Naive thymus-derived CD4-positive, alpha-beta T cell (primary cell): ENCODE measurements at places on chromosomes 6 and 20.

DNA sequence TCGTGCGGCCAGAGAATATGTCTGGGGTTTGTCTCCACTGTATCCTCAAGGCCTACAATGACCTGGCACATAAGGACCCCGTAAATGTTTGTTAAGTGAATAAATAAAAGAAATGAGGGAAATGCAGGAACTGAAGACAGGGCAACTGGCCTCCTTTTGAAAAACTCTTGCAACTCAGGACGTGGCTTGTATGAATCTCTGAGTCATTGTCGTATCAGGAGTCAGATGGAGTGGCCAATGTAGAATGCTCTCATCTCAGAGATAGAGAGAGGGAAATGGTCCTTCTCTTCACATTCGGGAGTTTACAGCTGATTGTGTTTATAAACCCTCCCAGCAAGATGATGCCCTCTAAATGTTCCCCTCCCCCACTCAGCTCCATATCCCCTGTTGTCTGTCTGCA is 57.1 kb downstream of the UST start:
- no peak for DNase-seq

DNA sequence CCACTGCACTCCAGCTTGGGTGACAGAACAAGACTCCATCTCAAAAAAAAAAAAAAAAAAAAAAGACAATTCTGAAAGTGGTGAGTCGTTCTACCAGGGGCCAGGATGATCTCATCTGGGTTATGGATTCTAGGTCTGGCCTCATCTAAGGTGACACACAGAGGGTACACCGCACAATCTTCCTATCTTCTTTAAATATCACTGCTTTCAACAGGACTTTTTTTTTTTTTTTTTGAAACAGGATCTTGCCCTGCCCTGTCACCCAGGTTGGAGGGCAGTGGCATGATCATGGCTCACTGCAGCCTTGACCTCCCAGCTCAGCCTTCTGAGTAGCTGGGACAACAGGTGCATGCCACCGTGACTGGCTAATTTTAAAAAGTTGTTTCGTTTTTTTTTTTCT is 67.7 kb downstream of the SLC16A10 start:
- no peak for DNase-seq

DNA sequence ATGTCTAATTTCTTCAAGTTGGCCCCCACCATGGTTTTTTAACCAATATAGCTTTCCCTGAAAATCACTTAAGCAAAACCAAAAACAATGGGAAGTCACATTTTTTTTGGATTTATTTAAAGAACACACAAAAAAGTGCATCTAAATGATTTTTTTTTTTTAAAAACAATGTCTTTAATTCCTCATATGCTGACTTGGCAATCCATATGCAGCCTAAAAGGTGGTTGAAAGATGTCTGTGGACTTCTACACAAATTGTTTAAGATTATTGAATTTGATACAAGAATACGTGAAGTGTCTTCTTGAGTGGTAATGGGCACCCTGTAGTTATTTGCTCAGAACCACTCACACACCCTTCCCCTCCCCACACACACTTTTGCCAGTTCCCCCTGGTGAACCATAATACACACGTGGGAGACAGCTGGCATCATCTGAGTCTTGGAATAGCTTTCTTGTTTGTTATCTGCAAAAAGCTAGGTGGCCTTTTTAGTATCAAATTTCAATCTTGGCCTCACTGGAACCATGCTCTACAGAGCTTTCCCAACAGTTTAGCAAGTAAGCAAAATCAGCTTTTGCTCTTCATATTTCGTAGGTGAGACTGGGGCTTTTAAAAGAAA is 60.9 kb upstream of the TULP1 start:
- DNase-seq, result no peak

DNA sequence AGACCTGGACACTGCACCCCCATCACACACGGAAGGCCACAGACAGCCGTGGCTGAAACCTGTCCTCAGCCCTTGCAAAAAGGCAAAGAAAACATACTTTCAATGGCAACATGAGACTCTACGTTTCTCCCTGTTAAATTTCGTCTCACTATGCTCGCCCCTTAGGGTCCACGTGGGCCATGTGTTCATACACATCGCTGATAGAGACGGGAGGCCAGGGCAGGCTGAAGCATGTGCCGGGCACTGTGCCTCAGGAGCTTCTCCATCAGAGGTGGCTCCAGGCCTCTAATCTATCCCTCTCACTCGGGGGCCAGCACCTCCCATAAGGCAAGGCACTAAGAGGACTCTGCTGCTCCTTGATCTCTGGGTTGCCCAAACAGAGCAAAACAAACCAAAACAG is 17.5 kb downstream of the PXDC1 start:
- no peak for DNase-seq

GRCh38 chr20:13953227-13953626 is 37.2 kb downstream of the SEL1L2 start:
- DNase-seq, result no peak

- no peak for DNase-seq
Measured at GRCh38 chr20:59422872-59423544, 122.6 kb downstream of the EDN3 start.

GRCh38 chr6:45988635-45989034 is 27.0 kb downstream of the CLIC5 start:
- no peak for DNase-seq

GRCh38 chr20:58372806-58373205 is 16.2 kb upstream of the VAPB start:
- DNase-seq, result no peak

DNA sequence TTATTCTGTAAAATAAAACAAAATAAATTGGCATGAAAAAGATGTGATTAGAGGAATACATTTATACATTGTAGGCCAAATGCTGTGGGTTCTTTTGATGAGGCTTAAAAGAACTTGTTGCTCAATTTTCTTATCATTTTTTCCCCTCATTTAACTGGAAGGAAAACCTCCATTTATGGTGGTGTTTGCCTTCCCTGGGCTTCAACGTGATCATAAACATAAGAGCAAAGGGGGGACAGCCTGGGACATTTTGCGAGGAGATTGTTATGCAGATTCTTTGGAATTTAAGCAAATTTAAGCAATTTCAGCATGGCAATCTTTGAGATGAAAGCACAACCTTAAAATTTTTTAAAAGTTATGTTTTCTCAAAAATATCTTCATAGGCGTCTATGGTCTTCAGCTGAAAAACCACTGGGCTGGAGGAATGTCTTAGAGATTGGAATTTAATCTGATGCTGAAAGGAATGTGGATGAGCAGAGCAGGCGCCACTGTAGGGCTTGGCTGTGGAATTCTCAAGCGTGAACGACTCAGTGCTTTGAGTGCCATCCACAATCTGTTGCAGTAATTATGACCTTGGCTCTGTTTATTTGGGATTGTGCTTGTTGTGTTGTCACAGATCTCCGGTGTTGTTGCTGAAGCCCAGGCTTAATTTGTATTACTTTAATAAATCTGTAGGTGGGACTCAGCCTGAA is 149.4 kb upstream of the MLIP start:
- DNase-seq, result no peak

DNA sequence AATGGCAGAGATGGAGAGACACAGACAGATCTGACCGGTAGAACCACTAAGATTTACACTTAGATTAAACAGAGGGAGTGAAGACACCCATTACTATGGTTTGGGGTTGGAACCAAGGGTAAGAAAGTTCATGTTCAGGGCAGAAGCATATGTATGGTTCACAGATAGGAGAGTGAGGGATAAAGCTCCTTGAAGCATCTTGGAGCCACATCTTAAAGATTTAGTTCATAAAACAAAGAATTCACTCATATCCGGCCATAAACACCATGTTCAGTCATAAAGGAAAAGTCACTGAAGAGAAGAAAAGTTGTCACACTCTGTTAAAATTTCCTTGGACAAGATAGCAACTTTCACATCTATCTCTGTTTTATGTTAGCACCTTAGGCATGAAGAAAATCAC is 18.0 kb downstream of the STX7 start:
- DNase-seq, result no peak

DNA sequence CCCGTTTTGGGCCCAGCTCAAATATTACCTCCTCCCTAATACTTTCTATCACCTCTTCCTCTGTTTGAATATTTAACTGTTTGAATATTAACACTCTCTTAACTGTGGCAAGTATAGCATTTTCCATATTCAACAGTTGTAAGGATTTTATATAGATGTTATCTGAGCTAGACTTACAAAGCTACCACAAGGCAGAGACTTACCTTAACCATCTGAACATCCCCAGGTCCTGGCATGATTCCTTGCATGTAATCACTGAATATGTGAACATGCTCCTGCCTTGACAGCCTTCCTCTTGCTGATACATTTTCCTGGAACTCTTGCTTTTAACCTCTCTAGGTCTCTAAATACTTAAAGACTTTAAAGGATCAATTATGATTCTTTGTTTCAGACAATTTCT is 182.4 kb downstream of the MCHR2 start:
- no peak for DNase-seq

DNA sequence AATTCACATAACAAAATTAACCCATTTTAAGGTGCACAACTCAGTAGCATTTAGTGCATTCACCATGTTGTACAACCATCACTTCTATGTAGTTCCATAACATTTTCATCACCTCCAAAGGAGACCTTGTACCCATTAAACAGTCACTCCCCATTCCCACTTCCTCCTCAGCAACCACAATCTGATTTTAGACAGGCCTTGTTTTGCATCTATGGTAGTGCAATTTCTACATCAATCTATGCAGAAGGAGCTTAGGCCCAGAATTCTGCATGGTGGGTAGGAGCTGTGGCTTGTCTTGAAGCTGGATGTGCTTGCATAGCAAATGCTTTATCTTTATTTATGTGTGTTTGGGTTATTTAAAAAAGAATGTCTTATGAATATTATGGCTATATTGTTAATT is 13.5 kb upstream of the HLA-DQA1 start:
- DNase-seq, result no peak

DNA sequence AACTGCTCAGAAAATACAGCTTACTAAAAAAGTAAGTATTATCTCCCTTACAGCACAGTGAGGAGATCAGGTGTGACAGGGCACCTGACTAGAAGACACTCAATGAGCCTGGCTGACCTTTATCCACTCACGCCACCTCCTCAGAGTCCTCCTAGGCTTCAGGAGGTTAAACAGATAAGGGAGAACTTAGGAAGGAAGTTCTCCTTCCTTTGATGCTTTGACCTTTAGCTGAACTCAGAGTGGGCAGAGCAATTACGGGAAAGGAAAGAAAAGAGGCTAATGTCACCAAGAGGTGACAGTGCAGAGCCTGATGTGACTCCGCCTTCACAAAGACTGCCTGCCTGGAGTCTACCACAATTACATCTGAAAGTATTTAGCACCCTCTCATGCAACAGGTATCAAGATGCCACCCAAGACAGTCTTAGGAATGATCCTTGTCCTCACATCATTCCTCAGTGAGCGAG is 36.7 kb downstream of the MAN1A1 start:
- peak; percentile 30 for DNase-seq

DNA sequence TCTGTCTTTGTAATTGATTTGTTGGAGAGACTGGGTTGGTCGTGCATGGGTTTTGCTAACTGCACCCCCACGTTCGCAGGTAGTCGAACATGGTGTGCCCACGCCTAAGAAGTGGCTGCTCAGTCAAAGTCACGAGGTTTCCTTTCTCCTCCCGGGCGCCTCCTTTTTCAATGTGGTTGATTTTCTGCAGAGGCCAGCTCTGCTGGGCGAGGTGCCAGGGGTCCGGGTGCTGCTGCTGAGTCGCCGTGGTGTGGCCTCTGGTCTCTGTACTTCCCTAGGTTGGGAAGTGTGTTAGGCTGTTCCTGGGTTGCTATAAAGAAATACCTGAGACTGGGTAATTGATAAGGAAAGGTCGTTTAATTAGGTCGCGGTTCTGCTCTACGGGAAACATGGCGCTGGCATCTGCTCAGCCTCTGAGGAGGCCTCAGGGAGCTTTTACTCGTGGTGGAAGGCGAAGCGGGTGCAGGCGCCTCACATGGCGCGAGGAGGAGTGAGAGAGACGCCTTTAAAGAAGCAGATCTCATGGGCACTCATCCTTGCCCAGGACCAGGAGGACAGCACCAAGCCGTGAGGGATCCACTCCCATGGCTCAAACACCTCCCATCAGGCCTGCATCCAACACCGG is 14.1 kb downstream of the OSBPL2 start:
- no peak for DNase-seq

DNA sequence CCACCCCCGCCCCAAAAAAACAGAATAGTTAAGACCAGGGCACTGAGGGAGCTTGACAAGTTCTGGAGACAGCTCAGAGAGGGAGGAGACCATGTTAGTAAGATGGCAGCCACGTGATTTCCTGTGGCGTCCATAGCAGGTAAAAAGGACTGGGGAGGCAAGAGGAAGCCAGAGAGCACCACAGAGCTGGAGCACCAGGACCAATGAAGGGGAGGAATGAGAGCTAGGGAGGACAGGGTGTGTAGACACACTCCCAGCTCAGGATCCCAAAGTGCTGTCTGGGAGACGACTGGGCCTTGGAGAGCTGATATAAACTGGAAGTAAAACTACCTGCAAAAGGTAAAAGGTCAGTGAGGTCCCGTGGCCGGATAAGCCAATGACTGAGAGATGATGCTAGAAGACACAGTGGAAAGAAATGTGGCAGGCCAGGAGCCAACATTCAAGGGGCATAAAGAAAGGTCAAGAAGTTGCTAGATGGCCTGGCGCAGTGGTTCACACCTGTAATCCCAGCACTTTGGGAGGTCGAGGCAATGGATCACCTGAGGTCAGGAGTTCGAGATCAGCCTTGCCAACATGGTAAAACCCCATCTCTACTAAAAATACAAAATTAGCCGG is 39.0 kb downstream of the SLC23A2 start:
- DNase-seq, result peak; percentile 51

DNA sequence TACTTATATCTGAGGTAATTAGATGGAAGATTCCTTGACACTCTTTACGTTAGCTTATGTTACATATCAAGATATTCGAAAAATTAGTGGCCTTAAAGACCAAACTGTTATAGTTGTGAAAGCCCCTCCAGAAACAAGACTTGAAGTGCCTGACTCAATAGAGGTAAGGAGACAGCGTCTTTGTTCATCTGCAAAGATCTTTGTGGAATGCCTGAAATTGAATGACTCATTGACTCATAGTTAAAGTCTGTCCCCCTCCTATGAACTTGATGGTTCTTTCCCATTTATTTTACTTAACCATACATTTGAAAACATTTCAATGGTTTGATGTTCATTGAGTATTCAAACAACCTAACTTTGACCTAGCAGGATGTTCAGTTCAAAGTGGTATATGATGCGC is 47.6 kb upstream of the CDKAL1 start:
- no peak for DNase-seq
